Sigmoid colon (tissue), 7 donors: ENCODE measurements at places on chromosomes 16 and 17. TPM values are rescaled to one million over a fixed set of nuclear protein-coding genes. Genes with fewer than 3 reads are reported as not detected.

DNA sequence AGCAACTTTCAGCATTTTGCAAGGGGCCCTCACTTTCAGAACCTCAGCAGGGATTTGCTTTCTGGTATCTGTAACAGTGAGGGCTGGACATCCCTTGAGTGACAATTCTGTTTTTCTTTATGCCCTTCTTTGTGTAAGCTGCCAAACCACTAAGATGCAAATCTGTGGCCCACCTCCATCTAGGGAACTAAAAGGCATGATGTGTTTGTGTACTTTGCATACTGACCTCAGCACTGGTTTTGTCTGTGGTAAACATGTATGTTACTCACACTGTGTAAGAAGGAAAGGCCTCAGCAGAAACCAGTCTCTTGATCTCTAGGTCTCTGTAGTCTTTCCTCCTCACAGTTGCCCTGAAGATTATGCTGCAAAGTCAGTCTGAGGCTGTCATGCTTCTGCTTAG lies 396.6 kb upstream of the DYNLRB2 start:
- DNase-seq = no peak

DNA sequence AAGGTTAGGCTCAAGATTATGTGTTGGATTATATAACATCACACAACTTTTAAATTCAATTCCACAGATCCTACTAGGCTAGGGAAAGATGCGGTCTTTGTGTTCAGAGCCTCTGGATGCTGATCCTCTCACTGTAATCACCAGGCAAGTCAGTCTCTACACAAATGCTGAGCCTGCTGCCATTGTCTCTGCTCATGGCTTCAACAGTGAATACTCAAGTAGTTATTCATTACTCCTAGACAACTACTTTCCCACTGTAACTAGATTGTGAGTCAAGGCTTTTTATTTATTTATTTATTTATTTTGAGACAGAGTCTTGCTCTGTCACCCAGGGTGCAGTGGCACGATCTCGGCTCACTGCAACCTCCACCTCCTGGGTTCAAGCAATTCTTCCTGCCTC lies 15.8 kb upstream of the NDUFAB1 start:
- DNase-seq = no peak

- DNase-seq = no peak
These were observed 21.7 kb downstream of the CASKIN2 start for GRCh38 chr17:75493476-75494129.

OTOA gene
- total RNA-seq = 0.14 TPM

DNA sequence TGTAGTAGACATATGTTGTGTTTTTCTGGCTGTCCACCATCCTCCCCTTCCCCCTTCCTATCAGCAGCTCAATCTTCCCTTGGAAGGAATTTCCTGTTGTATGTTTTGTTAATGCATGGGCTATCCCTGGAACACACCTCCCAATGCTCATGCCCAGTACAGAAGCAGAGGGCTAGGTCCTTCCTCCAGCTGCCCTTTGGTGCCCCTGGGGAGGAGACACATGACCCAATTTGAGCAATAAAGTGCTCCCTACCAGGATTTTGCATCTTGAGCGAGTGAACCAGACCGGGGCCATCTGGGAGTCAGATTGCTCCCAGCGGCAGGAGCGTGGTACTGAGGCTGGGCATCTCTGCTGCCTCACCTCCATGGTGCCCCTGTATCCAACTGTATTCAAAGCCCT lies 141.5 kb upstream of the MED13 start:
- no peak for DNase-seq

- no peak for DNase-seq
These were observed 16.2 kb downstream of the CHP2 start for GRCh38 chr16:23771027-23771426.

DNA sequence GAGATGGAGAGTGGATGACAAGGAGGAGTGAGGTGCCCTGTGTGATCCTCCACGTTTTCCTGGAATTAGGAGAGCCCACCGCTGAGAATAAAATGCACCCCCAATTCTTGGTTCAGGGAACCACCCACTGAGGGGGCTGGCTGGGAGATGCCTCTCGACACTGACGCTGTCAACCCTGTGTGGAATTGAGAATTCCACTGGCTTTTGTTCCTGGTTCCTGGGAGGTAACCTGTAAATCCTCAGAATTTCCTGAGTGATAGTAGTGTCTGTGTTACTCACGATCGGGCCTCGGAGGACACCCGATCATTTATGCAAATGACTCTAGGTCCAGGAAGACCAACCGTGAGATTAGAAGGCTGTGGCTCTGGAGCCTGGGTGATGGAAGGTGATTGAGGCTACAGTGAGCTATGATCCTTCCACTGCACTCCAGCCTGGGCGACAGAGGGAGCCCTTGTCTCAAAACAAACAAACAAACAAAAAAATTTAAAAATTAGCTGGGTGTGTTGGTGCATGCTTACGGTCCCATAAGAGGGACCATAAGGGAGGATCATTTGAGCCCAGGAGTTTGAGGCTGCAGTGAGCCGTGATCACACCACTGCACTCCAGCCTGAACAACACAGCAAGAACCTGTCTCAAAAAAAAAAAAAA lies 11.7 kb upstream of the PRPSAP1 start:
- DNase-seq = no peak

DNA sequence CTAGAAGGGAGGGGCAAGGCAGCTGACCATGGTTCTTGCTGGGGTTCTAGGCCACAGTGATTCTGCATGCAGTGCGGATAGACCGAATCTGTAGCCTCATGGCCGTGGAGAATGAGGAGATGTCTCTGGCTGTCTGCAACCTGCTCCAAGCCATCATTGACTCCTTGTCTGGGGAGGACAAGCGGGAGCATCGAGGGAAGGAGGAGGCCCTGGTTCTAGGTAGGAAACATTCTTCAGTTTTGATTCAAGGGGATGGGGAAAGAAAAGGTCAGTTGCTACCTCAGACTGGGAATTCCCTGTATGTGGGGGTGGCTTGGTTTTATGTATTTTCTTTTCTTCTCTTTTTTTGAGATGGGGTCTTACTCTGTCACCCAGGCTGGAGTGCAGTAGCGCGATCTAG lies 7.6 kb downstream of the UNC45B start:
- DNase-seq = peak; percentile 22
